CD4-positive, alpha-beta T cell treated with Interleukin-2 at 100 ng/mL for 4 hours (primary cell): ENCODE measurements at places on chromosomes 16 and 17.

DNA sequence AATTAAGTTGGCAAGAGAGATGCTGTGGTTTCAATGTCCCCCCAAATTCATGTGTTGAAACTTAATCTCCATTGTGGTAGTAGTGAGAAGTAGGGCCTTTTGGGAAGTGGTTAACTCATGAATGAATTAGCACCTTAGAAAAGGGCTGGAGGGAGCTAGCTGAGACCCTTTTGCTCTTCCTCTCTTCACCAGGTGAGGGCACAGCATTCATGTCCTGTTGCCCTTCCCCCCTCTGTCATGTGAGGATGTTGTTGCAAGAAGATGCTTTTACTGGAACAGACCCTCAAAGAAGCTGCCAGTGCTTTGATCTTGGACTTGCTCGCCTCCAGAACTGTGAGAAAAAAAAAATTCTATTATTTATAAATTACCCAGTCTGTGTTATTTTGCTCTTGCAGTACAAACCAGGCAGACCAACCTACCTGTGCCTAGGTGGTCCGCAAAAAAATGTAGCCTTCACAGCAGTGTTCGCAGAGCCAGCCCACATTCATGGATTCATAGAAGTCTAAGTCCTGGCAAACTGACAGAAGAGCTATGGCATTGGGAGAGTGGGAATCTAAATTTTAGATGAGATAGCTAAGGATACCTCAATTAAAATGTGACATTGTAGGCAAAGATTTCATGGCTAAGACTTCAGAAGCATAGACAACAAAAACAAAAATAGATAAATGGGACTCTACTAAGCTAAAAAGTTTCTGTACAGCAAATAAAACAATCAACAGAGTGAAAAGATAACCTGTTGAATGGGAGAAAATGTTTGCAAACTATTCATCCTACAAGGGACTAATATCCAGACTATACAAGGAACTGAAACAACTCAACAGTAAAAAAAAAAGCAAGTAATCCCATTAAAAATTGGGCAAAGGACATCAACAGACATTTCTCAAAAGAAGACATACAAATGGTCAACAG, 32.0 kb upstream of the ABCA5 start:
- DNase-seq: no peak

GRCh38 chr16:72989579-72990551, 58.1 kb downstream of the ZFHX3 start:
- no peak for DNase-seq

GRCh38 chr16:20611975-20612481, 35.9 kb upstream of the ACSM2B start:
- no peak for DNase-seq

- no peak for DNase-seq
These were observed 53.9 kb downstream of the MYO1D start for GRCh38 chr17:32822996-32823395.

DNA sequence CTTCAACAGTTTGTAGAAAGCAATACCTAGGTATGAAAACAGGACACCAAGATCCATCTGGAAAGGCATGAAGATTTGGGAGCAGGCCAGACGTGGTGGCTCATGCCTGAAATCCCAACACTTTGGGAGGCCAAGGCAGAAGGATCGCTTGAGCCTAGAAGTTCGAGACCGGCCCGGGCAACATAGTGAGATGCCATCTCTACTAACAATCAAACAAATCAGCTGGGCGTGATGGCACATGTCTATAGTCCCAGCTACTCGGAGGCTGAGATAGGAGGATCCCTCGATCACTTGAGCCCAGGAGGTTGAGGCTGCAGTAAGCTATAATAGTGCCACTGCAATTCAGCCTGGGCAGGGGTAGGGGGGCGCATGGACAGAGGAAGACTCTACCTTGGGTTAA, 20.3 kb downstream of the LITAF start:
- DNase-seq: no peak

DNA sequence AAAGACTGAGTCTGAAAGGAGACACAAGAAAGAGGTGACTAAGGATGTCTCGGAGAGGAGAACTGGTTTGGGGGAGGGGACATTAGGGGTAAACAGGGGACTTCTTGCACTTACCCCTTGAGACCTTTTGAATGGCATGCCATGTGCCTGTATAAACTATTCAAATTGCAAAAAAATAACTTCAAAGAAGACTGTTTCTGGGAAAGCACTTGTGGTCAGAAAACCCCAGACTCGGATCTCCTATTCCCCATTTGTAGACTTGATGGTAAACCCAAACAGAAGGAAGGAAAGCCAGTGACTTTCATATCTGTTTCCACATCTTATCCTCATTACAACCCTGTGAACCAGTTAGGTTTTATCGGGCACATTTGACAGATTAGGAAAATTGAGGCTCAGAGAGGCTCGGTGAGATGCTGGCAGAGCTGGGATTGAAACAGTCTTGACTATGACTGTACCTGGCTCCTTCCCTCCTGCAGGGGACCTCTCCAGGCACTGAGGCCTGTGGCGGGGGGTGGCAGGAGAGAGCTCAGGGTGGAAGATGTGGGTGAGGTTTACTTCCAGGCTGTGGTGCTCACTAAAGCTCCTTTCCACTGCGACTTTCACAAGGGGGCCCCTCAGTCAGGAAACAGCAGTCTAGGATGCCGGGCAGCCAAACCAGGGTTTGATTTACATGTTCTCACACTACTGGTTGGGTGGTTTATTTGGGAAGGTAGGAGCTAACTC, 30.5 kb upstream of the PLCG2 start:
- no peak for DNase-seq

DNA sequence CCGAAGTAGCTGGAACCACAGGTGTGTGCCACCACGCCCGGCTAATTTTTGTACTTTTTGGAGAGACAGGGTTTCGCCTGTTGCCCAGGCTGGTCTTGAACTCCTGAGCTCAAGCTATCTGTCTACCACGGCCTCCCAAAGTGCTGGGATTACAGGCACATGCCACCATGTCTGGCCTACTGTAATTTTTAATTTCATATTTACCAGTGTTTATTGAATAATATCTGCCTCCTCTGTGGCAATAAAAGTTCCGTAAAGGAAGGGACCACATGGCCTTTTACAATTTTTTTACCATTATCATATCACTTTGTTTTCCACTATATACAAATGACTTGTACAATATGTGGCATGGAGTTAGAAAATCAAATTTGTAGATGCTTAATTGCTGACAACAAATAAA, 7.8 kb downstream of the USP31 start:
- DNase-seq: no peak

DNA sequence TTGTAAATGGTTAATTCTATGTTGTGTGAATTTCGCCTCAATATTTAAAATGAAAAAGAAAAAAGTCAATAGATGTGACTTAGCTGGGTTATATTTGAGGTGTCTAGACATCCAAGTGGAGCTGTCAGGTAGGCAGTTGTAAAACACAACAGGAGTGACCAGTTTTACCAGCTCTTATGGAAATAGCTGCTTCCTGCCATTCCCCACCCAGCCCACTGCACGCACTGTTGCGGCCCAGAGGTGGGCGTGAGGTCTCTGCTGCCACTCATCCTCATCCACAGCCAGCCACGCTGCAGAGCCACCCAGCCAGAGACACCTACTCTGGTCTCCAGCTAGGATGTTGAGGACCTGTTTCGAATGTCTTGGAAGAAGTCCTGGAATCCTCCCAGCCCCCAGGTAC, 3.4 kb upstream of the CARD14 start:
- no peak for DNase-seq

DNA sequence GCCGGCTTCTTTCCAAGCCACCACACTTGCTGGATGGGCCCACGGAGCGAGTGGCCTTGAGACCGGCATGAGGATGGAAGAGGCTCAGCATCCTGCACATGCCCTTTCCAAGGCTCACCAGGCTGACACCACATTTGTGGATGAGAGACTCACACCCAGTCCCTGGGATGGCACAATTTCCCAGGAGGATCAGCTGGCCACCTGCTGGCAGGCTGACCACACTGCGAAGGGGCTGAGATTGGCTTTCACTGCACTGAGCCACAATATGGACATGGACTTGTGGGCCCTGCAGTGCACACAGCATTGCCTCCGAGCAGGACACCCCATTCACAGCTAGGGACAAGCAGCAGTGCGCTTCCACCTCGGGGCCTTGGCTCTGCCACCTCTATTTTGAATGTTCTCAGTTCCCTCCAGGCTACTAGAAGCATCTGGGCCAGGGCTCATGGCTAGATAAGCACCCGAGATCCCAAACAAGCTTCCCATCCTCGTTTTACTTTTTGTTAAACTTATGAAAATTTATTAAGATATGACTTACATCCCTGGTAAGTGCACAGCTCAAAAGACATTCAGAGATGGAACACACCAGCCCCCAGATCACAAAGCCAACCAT, 25.3 kb upstream of the KSR1 start:
- DNase-seq: no peak

DNA sequence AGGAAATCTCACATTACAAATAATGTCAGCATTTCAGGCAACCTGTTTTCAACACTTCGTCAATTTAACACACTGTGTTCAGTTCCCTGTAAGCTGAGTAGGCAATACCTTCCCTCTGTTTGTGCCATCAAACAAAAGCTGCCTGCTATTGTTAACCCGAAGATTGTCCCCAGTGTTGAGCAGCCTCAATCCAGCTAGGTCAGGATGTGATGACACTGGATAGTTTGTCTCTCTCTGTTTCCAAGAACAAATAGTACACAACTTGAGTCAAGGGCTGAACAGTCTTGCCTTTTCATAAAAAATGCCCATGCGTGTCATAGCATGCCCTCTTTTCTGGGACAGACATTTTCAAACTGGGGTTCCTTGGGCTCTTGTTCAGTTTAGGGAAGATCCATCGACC, 36.4 kb downstream of the HSD17B2 start:
- no peak for DNase-seq

DNA sequence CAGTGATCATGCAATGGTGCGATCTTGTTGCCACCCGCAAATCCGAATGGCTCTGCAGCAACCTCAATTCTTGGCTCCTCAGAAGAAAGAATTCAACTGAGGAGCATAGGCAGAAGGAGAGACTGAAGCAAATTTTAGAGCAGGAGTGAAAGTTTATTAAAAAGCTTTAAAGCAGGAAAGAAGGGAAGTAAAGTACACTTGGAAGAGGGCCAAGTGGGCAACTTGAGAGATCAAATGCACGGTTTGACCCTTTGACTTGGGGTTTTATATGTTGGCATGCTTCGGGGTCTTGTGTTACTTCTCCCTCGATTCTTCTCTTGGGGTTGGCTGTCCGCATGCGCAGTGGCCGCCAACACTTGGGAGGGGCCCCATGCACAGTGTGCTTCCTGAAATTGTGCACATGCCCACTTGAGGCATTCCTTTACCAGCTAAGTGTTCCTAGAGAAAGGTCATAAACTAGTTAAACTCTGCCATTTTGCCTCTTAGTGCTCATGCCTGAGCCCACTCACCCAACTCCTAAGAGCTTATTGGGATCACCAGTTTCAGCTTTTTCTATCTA, 36.7 kb downstream of the ZNRF1 start:
- DNase-seq: no peak

- peak; percentile 51 for DNase-seq
These were observed 2.1 kb downstream of the P2RX5 start for GRCh38 chr17:3693829-3694231.

GRCh38 chr17:72136692-72137091, 15.9 kb downstream of the SOX9 start:
- no peak for DNase-seq

GRCh38 chr16:30953511-30954124, 3.9 kb upstream of the SETD1A start:
- peak; percentile 68 for DNase-seq

DNA sequence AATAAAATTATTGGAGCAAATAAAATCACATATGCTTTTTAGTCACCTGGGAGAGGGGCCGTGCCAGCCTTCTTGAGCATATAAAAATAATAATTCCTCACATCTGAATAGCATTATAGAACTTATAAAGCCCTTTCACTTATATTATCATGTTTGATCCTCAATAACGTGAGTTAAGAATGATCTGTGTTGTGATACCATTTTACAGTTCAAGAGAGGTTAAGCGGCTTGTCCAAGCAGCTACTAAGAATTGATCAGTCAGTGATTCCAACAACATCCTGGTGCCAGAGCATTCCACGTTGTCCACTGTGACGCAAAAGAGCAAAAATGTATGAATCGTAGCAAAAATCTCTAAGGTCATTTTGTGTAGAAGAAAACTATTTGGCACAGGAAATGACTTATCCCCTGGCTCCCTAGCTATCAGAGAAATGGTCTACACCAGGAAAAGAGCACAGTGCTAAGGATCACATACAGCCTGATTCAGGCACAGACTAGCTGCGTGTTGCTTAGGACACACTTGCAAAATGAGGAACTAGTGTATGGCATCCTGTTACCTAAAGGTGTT, 33.0 kb downstream of the ANKFN1 start:
- DNase-seq: no peak

GRCh38 chr16:64416216-64417005, 705.5 kb downstream of the CDH11 start:
- DNase-seq: no peak

DNA sequence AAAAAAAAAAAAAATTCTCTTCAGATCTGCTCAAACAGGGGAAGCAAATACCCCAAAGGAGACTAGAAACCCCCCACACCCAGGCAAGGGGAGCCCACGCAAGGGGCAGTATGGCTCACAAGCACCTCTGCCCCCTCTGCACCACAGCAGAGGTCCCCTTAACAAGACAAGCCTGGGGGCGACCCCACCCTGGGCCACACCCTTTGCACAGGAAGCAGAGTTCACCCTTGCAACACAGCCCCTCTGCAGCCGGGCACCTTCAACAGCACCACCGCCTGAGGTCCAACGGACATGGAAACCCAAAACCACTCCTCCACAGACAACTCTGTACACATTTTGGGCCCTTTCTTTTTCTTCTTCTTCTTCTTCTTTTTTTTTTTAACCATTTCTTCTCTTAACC, 12.8 kb downstream of the AXIN1 start:
- DNase-seq: peak; percentile 29

- no peak for DNase-seq
These were observed 15.9 kb downstream of the PSMB3 start for GRCh38 chr17:38768417-38768816.

DNA sequence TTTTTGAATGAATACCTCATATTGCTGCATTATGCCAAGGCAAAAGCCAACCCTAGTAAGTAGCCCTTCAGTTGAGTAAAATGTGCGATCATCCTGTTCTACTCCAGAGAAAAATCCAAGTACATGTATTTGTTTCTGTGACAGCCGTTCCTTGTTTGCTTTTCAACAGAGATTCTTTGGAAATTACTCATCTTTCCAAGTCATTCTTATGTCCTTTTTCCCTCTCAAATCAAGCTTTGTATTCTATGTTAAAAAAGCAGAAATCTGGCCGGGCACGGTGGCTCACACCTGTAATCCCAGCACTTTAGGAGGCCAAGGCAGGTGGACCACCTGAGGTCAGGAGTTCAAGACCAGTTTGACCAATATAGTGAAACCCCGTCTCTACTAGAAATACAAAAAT, 112.9 kb upstream of the HAS3 start:
- no peak for DNase-seq
